Sigmoid colon (tissue), 7 donors: ENCODE measurements at places on chromosomes 6 and 20. TPM values are rescaled to one million over a fixed set of nuclear protein-coding genes. Genes with fewer than 3 reads are reported as not detected.

Gene PLCG1
- 55.1 TPM for total RNA-seq

GRCh38 chr6:163489584-163489983 lies 75.1 kb downstream of the QKI start:
- DNase-seq, result no peak

DNA sequence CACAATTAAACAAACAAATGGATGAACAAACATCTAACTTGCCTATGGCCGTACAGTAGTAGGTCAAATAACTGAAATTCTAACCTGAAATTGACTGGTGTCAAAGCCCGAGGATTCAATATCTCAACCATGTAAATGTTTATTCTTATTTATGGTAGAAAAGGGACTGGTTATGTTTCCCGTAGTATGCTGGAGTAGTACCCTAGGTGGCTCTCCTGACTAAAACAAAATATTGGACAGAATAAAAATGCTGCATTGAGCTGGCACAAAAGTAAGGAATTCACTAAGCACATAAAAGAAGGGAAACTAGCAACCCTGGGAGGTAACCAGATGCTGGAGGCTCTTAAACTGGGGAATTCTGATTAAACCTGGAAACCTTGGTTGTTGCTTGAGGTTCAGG lies 117.1 kb upstream of the PREP start:
- DNase-seq, result no peak

- DNase-seq, result no peak
These were observed 55.7 kb upstream of the PRND start for GRCh38 chr20:4666001-4666479.

- DNase-seq, result no peak
These were observed 3.9 kb upstream of the CLDN20 start for GRCh38 chr6:155259897-155260296.

DNA sequence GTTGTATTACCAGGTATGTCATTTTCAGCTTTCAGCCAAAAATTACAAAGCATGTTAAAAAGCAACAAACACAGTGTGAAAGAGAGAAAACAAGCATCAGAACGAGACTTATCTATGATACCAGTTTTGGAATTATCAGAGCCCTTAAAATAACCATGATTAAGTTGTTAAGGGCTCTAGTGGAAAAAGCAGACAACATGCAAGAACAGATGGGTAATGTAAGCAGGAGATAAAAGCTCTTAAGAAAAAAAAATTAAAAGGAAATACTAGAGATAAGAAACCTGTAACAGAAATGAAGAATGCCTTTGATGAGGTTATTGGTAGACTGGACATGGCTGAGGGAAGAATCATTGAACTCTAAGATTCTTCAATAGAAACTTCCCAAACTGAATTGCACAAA lies 127.5 kb upstream of the SCGN start:
- no peak for DNase-seq

Gene CNKSR3
- 15.8 TPM for total RNA-seq

- DNase-seq, result no peak
These were observed 49.1 kb upstream of the CCR6 start for GRCh38 chr6:167073679-167074274.

- DNase-seq, result no peak
These were observed 9.0 kb upstream of the NRSN1 start for GRCh38 chr6:24117021-24117420.

Gene TCF15
- total RNA-seq, result 0.36 TPM

DNA sequence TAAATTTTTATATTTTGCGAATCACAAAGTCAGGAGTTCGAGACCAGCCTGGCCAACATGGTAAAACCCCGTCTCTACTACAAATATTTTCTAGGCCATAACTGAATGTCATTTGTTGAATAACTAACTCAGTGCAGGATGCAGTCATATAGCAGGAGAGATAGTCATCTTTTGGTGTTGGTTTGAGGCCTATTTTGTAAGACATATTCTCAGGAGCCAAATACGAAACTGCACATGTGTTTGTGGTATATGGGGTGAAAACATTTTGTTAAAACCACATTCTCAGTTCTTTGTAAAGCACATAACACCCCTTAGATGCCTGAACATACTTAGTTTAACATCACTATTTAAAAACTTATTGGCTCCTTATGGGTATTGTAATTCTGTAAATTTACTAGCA lies 4.7 kb upstream of the ENPP5 start:
- DNase-seq, result no peak

Gene RTEL1
- total RNA-seq, result 19.6 TPM

GRCh38 chr6:170344631-170345576 lies 38.3 kb downstream of the FAM120B start:
- no peak for DNase-seq

GRCh38 chr6:37818536-37819176 lies 871 bp upstream of the ZFAND3 start:
- DNase-seq, result peak; percentile 99

GRCh38 chr20:48448666-48449600 lies 378.9 kb downstream of the PREX1 start:
- DNase-seq, result no peak

DNA sequence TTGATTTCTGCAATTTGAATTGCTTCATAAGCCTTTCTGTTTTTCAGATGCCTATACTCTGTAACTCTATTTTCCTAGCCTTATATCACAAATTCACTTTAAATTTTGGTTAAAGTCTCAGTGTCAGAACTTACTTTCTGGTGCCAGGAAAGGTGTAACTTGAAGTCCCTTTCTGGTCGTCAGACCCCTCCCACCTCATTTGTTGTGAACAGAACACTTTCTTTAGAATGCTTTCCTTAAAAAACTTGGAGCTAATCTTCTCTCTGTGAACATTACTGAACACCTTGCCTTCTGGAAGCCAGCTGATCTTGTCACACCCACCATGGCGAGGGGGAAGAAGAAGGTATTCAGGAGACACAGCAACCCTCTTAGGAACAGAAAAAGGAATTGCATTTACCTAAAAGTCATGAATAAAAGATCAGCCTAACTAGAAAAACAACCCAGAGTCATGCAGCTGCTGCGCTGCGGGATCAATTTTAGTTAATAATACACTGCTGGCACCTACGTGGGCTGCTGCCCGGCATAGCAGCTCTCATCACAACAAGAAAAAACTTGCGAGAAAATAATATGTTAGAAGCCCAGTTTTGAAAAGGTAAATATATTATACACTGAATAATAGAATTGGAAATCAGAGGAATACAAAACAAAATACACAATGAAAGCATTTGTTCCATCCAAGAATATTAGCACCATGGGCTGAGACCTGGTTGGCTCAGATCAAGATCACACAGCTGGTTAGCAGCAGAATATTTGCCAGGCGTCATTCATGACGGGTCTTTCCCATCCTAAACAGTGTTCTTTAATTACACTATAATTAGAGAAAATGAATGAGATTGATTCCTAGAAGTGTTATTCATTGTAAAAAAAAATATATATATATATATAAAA lies 5.8 kb upstream of the FAM217A start:
- no peak for DNase-seq

GRCh38 chr6:44920952-44921491 lies 407.1 kb upstream of the RUNX2 start:
- no peak for DNase-seq
